Activated naive CD4-positive, alpha-beta T cell treated with anti-CD3 and anti-CD28 coated beads, Interleukin-2, amount 50 U/mL, for 16 hours (primary cell): ENCODE measurements at places on chromosomes 3 and 15.

DNA sequence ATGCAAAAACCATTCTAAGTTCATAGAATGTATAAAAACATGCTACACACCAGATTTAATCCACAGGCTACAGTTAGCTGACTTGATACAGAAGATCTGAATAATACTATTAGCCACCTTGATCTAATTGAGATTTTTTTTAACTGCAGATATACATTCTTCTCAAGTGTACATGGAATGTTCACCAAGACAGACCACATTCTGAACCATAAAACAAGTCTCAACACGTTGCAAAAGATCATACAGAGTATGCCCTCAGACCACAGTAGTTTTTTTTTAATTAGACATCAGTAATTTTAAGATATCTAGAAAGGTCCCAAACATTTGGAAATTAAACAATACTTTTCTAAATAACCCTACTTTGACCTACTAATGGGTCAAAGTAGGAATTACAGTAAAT lies 83.3 kb downstream of the FGF7 start:
- DNase-seq = no peak

- DNase-seq = no peak
These were observed 29.9 kb upstream of the RGMA start for GRCh38 chr15:93118904-93119303.

GRCh38 chr3:134627831-134628230 lies 23.0 kb downstream of the KY start:
- DNase-seq = no peak

- DNase-seq = no peak
These were observed 44.3 kb upstream of the TSPAN3 start for GRCh38 chr15:77115179-77115578.

DNA sequence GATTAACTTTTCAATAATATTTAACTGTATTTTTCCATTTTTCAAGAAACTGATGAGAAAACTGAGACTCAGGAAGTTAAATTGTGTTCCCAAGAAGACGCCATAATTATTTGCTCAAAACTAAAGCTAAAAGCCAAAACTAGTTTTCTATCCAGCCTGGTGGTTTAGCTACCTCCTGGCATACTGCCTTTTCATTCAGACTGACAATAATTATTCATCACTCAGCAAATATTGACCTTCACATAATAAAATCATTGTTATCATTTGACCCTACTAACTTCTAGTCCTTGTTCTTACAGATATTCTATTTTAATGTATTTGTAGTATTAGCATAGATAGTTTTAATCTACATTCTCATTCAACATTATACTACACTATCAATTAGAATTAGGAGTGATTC lies 210.6 kb upstream of the GADL1 start:
- DNase-seq = no peak

DNA sequence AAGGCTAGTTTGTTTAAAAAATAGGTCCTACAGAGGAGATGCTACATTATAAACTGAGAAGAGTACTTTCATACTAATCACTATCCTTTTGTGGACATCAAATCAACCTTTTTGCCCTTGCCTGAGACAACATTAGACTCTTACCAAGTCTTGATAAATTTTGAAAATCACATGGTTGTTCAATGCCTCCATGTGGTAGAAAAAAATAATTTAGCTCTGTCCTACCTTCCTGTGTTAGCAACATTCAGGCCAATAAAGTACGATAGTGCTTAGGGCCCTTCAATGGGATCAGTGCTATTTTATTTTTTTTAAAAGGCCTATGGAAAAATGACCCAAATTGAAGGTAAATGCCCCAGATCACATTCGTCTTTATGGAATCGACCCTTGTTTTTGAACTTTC lies 5.0 kb upstream of the UBE2E1 start:
- DNase-seq = no peak

DNA sequence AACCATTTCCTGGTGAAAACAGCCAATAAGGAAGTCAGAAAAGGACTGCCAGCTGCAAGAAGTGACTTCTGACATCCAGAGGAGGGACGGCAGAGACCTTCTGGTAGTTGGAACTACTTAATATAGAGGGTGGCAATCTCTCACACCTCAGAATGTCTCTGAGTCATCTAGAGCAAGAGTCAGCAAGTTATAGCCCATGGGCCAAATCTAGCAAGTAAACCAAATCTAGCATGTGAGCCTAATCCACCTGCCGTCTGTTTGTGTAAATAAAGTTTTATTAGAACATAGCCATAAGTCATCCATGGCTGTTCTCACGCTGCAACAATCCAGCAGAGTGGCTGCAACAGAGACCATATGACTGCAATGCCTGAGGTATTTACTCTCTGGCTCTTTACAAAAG lies 160.5 kb upstream of the NR2E3 start:
- no peak for DNase-seq

DNA sequence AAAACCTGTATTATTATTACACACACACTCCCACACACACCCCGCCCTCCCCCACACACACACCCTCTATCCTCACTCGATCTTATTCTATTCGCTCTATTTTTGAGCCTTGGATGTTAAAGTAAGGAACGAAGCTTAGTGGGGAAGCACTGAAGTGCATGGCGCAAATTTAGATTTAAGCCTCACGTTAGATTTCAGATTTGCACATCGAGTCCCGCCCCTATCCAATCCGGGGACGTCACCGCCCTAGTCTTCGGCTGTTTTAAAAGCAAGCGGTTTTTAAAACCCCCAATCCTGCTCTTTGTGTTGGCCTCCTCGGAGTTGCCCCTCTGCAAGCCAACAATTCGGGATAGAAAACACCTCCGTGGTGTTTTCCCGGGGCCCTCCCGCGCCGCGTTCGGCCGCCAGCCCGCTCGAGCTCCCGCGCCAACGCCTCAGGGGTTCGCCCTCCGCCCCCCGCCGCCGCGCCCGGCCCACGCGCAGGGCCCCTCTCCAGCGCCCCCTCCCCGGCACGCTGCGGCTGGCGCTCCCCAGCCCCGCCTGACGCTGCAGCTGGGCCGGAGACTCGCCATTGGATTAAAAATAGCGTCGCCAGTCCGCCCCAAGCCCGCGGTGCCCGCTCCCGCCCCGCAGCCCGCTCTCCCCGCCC lies at the start of gene USP13:
USP13 (plus strand) TSS at position 594 of the 649 bp plus-strand sequence. CDS start 186 bp downstream, outside the sequence.
- peak; percentile 63 for DNase-seq

GRCh38 chr3:135853981-135854380 lies 111.5 kb upstream of the PPP2R3A start:
- DNase-seq = no peak

DNA sequence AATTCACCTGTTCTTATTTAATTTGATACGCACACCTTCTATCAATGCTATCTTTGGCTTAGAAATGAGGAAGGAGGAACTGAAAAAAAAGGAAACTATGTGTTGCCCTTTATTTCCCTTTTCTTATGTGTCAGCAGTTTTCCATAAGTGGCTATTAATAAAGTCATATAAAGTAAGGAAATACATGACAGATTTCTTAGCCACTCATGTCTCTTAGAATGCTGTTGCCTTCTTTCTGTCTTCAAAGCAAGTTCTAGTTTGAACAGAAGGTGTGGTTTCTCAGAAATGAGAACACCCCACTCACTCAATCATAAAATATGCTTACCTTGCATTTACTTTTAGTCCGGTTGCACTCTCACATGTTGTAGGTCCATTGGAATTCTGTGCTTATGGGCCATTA lies 640.5 kb upstream of the GRM7 start:
- no peak for DNase-seq

DNA sequence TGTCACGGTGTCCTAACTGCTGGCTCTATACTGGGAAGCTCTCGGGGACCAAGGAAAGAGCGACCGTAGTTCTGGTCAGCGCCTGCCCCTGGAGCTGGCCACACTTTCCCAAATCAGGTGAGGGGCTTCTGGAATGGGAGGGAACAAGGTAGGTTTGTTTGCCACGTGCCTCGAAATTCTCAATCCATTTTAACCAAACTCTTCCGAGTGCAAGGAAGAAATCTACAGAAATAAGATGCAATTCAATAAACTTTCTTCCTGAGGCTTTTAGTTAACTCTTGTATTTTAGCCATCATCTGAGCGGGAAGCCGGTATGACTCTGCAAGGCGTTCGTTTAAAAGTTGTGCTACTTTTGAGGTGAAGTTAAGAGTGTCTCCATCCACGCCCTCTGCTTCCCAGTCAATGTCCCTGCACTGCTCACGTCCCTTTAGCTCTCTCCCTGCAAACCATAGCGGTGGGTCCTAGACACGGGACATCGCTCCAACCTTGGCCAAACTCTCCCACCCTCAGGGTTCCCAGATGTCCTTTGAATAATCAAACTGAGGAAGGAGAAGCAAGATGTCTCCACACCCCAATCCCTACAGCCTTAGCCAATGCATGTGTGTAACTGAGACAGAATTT lies 597 bp downstream of the AGTR1 start:
- no peak for DNase-seq

- no peak for DNase-seq
These were observed 39.6 kb downstream of the MAP3K13 start for GRCh38 chr3:185402561-185402960.

GRCh38 chr3:133276594-133276993 lies 123.3 kb upstream of the BFSP2 start:
- no peak for DNase-seq

- no peak for DNase-seq
These were observed 151.0 kb downstream of the FAM43A start for GRCh38 chr3:194836661-194837060.

DNA sequence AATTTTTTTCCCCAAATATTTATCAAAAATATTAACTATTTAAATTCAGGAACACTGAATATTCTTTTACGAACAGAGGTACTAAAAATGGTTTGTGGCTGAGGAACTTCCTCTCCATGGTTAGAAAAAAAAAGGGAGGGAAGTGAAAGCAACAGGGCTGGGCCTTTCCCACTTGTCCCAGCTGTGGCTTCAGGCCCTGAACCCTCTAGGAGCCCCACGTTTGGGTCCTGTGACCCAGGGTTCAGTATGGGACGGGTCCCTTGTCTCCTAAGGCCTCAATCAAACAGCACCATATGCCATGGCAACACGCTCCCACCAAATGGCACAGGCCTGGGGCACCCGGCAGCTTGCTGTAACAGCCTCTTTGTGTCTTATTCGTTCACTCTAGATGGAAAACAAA lies 32.4 kb downstream of the POC1A start:
- no peak for DNase-seq

DNA sequence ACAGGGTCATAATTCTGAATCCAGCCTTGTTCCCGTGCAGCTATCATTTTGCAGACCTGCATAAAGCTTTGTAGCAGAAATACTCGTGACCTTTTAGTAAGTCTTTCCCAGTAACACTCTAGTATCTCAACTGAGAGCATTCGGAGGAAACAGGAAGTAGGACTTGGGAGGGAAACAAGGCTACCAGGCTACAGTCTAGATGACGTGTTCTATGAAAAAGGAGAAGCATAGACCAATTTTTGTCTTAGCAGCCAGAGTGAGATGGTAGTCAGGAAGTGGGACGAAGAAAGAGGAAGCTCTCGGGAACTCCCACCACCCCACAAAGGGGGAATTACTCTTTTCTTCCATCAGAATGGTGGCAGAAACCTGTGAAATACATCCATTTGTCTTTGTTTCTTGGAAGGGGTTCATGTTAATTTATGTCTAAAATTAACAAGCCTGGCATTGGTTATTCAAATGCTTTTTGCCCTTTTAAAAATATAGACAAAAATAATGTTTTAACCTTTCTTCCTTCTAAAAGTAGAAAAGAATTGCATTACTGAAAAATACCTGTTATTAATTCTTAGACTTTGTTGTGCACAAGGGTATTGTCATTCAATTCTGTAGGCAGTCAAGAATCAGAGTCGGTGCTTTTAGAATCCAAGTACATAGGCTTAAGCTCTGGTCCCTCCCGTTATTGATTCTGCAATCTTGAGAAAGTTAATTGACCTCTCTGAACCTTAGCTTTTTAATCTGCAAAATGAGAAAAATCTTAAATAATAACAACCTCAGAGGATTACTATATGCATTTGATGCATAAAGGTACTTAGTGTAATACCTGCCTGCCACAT lies 1.6 kb upstream of the SUCNR1 start:
- DNase-seq = no peak

DNA sequence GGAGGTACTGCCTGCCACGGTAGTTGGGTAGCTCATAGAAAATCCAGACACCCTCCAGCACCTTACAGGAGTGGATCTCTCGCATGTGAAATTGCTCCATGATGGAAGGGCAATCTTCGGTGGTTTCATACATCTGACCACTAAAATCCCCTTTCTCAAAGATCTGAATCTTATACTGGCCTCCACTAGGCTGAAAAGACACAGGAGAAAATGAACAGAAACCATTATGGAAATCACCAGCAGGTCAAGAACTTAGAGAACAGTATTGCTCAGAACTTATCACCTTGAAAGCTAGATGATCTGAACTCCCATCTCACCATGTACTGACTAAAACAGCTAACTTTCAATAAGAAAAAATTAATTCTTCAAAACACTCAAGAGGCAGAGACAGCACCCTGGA lies 5.4 kb downstream of the CRYGS start:
- DNase-seq = no peak

- no peak for DNase-seq
These were observed 138.3 kb downstream of the DIPK2A start for GRCh38 chr3:144109944-144110343.

DNA sequence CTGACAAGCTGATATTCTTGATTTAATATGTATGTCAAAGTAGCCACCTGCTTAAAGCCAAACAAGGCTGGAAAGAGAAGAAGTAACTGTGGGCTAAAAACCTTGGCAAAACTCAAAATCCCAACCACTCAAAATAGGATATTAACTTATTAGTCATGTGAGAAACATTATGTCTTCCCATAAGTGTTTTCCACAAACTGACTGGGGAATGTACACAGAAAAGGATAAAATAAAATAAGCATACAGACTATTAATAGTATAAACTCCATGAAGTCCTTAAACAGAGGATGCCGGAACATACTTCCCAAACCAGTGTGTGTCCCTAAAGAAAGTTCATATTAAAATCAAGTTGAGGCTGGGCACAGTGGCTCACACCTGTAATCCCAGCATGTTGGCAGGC lies 263.7 kb upstream of the THBS1 start:
- no peak for DNase-seq
